ENCODE measurements at places on chromosomes 3 and 15.

DNA sequence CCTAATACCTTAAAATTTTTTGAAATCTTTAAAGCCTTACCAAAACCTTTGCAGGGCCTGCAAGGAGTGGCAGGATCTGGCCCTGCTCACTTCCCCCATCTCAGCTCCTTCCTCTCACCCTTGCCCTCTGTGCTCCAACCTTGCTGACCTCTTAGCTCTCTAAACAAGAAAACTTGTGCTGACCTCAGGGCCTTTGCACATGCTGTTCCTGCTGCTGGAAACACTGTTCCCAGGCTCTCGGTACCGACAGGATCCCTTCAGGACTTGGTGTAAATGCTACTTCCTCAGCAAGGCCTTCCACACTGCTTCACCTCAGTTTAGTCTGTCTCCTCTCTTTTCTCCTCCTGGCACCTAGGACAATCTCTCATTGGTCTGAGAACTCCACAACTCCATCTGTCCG lies 155.4 kb upstream of the IQSEC1 start:
- no peak for DNase-seq

- DNase-seq, result no peak
These were observed 335.1 kb upstream of the ICE2 start for GRCh38 chr15:60814062-60814461.

GRCh38 chr15:72197460-72198355 lies at the start of gene GRAMD2A:
GRAMD2A (minus strand) TSS chr15:72197787.
- peak; percentile 35 for DNase-seq

GRCh38 chr15:101049856-101050622 lies 130.9 kb downstream of the LRRK1 start:
- no peak for DNase-seq

- peak; percentile 58 for DNase-seq
These were observed 329.1 kb upstream of the TPRG1 start for GRCh38 chr3:188842639-188843038.

DNA sequence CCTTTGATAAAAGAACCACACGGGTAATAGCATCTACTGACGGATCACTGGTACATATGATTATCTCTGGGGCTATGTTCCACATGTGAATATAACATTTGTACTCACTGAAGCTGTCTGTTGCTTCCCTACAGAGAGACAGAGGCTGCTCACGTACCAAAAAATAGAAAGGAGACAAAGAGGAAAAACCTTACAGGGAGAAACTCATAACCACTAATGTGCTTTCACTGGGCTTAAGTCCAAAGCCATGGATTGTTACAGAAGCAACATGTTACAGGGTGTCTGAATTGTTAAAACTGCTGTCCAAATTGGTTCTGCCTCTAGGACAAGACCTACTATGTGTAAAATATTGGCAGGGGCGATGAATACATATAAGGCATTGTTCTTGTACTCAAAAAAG lies 311.9 kb downstream of the FOXP1 start:
- peak; percentile 66 for DNase-seq

GRCh38 chr3:16500093-16500492 lies 13.4 kb downstream of the RFTN1 start:
- DNase-seq, result no peak

GRCh38 chr3:2714834-2715233 lies 395.3 kb downstream of the IL5RA start:
- DNase-seq, result no peak

GRCh38 chr3:116678853-116679252 lies 30.7 kb upstream of the TUSC7 start:
- DNase-seq, result no peak

GRCh38 chr15:40471808-40472150 lies 995 bp downstream of the CHST14 start:
- DNase-seq, result peak; percentile 17

- DNase-seq, result peak; percentile 69
These were observed 19.2 kb upstream of the RAD18 start for GRCh38 chr3:8982509-8982908.

DNA sequence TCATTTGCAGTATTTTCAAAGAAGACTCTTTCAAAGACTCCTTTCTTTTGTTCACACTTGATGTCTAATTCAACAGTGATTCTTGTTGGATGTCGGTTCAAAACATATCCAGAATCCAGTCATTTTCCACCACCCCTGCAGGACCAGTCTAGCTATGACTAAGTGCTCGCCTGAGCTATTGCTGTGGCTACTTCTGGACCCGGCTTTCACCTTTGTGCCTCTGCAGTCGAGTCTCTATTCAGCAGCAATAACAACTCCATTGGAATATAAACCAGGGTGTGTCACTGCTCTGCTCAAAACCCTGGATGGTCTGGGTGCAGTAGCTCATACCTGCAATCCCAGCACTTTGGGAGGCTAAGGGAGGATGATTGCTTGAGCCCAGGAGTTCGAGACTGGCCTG lies 55.0 kb downstream of the PRICKLE2 start:
- no peak for DNase-seq

GRCh38 chr3:51408813-51409212 lies 17.7 kb downstream of the RBM15B start:
- no peak for DNase-seq

DNA sequence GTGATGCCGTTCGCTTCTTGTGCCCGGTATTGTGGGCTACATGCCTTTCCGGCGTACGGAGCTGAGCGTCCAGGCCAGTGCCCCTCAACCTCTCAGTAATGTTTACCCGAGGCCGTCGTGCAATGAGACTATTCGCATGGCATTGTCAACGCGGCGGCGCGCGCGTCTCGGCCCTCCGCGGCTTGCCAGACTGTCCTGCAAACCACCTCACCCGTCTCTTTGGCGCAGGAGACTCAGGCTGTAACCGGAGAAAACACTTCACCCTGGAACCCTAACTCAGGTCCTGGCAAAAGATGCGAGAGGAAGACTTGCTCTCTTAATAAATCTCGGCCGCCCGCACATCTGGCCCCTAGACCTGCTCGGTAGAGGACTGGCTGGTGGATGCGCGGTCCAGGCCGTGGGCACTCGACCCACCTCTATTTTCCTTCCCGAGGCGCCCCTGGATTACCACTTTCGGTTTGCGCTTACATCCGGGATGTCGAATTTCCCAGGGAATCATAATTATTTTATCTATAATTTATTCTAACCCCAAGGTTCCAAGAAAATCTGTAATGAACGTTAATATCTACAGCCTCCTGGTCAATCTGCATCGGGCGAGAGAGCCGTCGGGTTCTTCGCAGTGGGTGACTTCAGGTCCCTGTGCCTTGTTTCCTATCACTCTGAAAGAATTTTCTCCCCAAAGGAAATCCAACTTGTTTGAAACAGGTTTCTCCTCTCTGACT lies 71.8 kb upstream of the POLG start:
- no peak for DNase-seq

DNA sequence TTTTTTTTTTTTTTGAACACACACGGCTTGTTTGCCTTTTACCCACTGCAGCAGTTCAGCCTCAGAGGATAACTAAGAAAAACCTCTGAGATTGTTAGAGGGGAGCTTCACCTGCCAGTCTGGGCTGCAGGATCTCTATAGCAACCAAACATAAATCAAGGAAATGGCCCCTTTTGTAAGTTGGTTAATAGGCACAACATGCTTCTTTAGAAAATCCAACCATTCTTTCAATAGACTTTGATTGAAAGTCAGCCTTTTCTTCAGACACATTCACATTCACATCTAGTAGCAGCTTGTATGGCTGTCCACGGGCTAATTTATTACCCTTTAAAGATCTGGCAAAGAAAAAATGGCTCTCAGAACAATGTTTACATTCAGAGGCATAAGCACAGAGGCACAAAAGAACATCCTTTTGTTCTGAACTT lies 136.6 kb upstream of the RARB start:
- DNase-seq, result no peak

- peak; percentile 32 for DNase-seq
These were observed 1.9 kb downstream of the VGLL3 start for GRCh38 chr3:86989006-86989405.

DNA sequence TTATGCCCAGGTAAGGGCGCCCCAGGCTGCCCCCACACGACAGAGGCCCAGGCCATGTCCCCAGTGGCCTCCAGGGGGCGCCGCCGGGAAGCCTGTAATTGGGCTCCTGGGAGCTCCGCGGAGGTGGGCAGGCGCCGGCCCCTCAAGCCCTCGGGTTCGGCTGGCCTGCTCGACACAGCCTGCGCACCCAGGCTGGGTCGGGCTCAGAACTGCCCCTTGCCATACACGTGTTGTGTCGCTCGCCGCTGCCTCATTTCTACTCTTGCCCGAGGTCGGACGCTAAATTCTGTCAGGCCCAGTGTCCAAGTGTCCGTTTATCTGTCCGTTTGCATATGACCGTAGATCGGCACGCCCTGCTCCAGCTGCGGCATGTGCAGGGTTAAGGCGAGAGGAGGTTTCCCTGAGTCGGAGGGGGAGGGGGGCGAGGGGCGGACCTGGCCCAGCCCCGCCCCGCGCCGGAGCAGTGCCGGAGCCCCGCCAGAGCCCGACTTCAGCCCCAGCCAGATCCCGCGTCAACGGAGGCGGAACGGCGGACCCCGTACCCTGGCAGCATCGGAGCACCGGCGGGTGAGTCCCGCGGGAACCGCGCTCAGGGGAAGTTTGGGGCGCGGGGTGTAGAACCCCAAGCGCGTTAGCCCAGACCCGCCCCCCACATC lies at the start of gene KLHDC8B:
KLHDC8B (plus strand) TSS at position 480 of the 656 bp plus-strand sequence. CDS start 1,172 bp downstream, outside the sequence.
- peak; percentile 83 for DNase-seq

GRCh38 chr3:16203031-16203430 lies 28.6 kb downstream of the GALNT15 start:
- DNase-seq, result peak; percentile 62

GRCh38 chr15:81106560-81106959 lies 27.5 kb upstream of the CFAP161 start:
- DNase-seq, result peak; percentile 88

DNA sequence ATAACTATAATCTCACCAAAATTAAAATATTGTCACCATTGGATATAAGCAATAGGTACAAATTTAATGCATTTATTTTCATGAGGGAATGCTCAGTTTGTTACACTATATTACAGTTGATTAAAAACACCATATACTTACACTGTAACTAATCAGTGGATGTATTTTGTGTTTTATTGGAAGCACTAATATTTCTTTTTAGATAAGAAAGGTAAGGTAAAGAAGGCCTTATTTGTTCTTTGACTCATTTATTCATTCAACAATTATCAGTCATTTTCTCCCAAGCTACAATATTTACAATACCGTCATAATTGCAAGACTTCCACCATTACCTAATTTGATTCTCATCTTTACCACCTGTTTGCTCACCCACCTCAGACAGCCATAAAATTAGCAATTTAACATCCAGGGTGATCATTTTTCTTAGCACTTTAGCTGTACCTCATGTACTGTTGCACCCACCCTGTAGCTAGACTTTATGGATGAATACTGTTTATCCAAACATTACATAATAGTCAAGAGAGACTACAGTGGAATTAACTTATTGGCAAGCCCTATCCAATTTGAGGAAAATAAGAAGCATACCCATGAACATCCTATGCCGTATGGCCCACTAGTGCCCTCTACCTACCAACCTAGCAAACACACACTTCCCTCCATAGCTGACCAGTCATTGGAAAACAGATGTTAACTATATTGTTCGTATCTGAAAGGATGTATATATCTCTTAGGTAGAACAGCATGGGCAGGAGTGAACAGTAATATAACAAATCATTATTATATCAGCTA lies 229.6 kb downstream of the BBX start:
- peak; percentile 38 for DNase-seq

DNA sequence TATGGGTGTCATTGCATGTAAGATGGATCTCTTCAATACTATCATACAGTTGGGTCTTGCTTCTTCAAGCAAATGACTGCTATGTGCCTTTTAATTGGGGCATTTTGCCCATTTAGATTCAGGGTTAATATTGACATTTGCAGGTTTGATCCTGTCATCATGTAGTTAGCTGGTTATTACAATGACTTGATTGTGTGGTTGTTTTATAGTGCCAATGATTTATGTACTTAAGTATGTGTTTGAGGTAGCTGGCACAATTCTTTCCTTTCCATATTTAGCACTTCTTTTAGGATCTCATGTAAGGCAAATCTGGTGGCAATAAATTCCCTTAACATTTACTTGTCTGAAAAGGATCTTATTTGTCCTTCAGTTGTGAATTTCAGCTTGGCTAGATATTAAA lies 267.5 kb downstream of the VGLL3 start:
- no peak for DNase-seq

DNA sequence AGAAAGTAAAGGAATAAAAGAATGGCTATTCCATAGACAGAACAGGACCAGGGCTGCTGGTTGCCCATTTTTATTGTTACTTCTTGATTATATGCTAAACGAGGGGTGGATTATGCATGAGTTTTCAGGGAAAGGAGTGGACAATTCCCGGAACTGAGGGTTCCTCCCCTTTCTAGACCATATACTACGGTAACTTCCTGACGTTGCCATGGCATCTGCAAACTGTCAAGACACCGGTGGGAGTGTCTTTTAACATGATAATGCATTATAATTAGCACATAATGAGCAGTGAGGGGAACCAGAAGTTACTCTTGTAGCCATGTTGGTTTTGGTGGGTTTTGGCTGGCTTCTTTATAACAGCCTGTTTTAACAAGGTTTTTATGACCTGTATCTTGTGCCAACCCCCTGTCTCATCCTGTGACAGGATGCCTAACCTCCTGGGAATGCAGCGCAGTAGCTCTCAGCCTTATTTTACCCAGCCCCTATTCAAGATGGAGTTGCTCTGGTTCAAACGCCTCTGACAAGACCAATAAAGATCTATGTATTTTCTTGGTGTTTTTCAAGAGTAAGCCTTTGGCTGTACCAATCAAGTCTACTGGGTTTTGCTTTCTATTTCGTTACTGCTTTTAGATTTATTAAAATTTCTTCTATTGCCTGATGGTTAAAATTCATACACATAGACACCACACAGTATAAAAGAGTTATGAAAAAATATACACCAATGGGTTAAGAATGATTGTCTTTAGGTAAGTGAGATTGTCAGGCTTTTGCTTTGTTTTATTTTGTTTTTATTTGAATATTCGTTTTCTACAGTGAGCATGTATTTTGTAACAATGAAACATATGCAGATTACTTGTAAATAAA lies 37.4 kb upstream of the CTDSPL start:
- DNase-seq, result no peak

GRCh38 chr3:5429517-5429890 lies 242.0 kb downstream of the EDEM1 start:
- DNase-seq, result no peak

DNA sequence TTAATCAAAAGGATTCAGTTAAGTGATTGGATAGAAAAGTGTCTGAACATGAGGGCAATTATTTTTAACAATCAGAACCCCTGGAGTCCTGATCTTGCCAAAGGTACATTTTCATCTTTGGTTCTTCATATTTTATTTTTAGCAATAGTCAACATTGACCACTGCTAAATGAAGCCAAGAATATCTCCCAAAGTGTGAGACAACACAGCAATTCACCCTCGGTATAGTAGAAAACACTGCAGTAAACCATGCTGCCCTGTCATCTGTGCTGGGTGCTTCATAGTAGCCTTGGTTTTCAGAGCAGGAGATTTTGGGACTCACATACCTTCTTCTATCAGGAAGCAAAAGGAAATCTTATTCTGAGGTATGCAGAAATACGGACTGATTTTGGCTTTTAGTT lies 47.2 kb upstream of the PARL start:
- no peak for DNase-seq
